Left renal cortex interstitium (tissue), 4 donors: ENCODE measurements at places on chromosomes 7 and 10.

DNA sequence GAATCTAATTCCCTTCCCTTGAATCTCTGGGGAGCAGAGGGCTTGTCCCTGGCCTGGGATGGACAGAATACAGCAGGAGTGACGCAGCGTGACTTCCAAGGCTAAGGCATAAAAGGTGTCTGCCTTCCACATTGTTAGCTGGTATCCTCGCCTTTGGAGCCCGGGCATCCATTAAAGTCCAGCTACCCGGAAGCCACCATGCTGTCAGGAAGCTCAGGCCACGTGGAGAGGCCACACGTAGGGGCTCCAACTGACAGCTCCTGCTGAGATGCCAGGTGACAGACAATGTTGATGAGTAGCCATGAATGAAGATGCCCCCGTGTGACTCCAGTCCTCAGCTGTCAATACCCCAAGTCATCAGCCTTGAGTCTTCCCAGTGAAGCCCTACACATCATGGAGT is 99.9 kb downstream of the OAT start:
- DNase-seq = no peak

DNA sequence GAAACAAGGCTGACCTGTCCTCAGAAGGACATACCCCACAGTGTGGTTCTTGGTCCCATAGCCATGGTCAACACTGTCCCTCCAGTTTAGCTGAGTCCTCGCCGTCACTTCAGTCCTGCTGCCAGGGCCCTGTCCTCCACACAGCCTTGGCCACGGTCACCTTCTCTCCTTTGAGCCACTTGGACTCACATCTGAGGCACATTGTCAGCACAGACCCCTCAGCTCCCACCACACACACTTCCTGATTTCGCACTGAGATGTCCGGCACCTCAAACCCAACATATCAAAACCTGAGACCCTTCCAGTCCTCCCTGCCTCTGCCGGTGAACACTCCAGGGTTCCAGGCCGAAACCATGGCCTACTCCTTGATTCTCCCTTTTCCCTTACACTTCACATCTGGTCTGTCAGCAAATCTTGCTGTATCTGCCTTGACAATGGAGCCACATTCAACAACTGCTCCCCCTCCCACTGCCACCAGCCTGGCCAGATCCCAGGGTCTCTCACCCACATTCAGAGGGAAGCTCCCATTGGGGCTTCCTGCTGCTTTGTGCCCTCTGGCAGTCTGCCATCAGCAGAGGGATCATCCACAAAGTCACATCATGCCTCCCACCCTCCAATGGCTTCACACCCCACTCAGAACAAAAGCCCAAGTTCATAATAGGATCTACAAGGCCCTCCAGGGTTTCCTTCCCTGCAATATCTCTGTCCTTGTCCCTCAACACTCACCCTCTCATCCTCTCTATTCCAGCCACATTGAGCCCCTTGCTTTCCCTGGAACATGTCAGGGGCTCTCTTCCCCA is 219.6 kb upstream of the SHH start:
- DNase-seq = no peak

DNA sequence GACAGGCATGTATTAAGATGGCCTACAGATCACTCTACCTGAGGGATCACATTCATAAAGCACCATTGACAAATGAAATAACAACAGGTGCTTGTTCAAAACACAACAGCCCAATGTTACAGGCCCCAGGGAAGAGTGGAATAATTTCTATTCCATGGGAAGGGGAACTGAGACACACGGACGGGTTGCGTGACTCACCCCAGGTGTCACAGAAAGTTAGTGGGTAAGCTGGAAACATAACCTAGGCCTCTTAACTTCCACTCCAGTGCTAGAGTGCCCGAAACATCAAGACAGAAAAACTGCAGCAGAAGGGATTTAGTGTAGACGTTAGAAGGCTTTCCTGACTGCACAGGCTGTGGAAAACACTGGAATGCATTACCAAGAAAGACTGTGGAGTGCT is 48.3 kb downstream of the SLC37A3 start:
- DNase-seq = no peak

DNA sequence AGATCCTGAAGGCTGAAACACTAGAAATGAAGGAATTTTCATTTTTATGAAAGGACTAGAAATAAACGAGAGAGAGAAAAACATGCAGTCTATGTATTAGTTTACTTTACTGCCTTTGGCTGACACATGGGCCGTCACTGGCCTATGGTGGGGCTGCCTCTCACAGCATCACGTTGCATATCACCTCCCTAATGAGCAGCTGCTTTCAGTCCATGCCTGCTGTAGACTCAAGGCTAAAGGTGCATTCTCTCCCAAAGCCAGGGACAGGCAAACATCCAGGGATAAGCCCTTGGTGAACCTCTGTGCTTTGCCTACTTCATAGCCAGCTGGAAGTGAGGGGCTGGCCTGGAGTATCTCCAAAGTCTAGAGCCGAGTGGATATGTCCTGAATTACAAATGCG is 359.4 kb downstream of the GPAM start:
- DNase-seq = no peak

DNA sequence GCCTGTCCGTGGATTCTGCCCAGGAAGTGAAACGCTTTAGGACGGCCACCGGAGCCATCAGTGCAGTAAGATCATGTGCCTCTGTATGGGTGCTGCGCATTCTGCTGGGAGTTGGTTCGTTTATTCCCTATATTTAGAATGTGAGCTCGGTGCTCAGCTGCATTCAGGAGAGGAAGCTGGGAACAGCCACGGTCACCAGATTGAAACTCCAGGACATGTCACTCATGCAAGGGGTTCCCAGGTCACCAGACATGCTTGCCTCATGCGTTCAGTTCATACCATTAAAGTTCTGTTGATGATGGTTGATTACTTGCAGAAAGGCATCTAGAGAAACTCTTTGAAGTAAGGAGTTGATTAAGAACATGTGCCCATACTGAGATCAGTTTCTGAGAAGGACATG is 78.1 kb downstream of the TRRAP start:
- DNase-seq = no peak

- no peak for DNase-seq
Measured at GRCh38 chr7:139104091-139104450, 5.4 kb downstream of the ZC3HAV1 start.

DNA sequence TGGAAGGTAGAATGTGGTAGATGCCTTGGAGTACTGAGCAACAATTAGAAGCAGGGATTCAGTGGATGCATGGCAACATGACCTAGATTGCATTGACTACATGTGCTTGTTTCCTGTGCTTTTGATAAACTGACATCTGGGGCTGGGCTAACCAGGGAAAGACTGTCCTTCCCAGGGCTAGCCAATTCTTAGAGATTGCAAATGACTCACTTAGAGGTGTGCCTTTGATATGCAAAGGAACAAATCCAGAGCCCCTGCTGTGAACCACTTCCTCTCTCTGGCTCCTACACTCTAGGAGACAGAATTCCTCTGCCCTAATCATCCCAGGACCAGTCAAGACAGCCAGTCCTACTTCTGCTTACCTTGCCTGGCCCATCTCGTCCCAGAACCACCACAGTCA is 651.5 kb downstream of the LRMDA start:
- DNase-seq = no peak

DNA sequence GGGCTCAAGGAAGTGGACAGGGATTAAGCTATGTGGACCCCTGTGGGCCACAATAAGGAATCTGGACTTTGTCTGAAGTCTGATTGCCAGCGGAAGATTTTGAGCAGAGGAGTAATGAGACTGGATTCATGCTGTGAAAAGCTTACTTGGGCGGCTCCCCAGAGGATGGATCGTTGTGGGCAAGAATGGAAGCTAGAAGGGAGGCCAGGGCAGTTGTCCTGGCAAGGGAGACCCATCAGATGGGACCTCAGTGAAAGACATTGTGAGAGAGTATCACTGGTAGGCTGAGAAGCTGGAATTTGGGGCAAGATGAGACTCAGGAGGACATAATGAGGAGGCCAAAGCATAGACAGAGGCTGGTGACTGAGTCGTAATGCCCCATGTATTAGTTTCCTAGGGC is 15.6 kb downstream of the ABCC2 start:
- DNase-seq = no peak
